ENCODE measurements at places on chromosomes 4 and X. TPM values are rescaled to one million over a fixed set of nuclear protein-coding genes. Genes with fewer than 3 reads are reported as not detected.

The MORF4L2 gene
- 159 TPM for total RNA-seq

The TMEM31 gene
- not detected for total RNA-seq

The PLXNB3 gene
- total RNA-seq: 2.3 TPM

The MAOB gene
- 126 TPM for total RNA-seq

The SFRP2 gene
- not detected for total RNA-seq

The GABRB1 gene
- 1.0 TPM for total RNA-seq

All from Right ventricle myocardium inferior (tissue), 1 donor.